ENCODE measurements at places on chromosomes 2 and 18.

GRCh38 chr18:51480407-51481261, 283.2 kb upstream of the MEX3C start:
- no peak for DNase-seq

DNA sequence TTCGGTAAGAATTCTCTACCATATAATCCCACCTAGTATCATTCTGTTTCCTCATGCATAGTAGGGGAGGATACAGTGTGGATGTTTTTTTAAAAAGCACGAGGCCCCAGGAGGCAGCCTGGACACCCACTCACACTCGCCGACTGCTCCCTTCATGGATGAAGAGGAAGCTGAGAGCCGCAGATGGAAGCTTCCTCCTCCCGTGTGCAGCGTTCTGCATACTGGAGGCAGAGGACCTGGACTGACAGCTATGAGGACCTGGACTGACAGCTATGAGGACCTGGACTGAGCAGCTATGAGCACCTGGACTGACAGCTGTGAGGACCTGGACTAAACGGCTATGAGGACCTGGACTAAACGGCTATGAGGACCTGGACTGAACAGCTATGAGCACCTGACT, 234.4 kb downstream of the NDUFA10 start:
- no peak for DNase-seq

DNA sequence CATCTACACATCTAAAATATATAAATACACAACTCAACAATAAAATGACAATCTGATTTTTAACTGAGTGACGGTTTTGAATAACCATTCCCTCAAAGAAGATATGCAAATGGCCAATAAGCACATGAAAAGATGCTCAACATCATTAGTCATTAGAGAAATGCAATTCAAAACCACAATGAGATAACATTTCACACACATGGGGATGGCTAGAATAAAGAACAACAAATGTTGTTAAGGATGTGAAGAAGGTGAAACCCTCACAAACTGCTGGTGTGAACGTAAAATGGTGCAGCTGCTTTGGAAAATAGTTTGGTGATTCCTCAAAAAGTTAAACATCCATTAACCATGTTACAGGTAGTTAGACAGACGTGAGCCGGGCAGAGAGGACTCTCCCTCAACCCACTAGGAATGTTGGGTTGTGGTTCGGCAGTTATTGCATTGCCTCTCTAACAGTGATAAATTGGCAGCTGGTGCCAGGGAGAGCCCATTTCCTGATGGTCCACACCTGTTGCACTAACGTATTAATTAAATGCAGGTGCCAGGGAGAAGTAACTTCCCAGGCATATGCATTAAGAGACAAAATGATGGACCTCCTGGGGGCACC, 22.3 kb upstream of the DUSP2 start:
- DNase-seq = no peak

DNA sequence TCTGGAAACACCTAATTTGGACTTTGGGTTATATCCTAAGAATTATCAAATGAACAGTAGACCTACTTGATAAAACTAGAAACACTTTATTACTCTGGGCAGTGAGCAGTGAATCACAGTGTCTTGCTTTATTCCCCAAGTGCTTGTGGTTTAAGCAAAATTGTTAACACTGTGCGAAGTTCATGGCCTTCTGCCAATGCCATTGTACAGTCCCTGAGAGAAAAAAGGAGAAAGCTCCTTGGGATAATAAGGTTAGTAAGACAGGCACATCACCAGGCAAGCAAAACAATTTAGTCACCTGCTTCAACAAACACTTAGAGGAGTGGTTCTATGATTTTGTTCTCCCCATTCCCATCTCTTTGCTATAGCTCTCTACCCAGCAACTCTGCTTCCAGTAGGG, 39.8 kb downstream of the ADCYAP1 start:
- peak; percentile 51 for DNase-seq

DNA sequence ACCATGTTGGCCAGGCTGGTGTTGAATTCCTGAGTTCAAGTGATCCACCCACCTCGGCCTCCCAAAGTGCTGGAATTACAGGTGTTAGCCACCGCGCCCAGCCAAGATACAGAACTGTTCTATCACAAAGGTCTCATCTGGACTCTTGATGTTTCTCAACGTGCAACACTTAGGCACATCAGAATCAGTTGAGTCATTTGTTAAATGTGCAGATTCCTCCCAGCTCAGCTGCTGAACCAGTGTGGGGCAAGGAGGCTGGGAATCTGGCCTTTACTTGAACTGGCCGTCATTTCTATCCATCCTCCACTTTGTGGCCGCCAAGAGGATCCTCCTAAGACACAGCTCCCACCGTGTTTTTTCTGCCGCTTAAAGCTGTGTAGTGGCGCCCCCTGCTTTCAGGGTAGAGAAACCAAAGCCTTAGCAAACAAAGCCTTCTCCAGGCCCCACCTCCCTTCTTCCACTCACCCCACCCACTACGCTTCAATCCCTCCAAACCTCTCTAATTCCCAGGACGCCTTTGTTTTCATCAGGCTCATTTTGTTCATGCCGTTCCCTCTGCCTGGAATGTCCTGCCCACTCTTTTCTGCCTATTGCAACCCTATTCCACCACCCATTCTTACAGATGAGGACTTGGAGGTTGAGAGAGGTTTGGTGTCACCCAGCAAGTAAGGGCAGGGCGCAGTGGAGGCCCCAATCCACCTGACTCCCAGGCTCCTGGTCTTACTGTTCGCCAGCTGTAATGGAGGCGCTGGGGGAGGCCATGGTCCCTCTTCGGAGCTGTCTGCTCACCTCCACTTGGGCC, 776 bp upstream of the SPEG start:
- DNase-seq = peak; percentile 61

- no peak for DNase-seq
These were observed 1.1 kb downstream of the RNF181 start for GRCh38 chr2:85596486-85597143.

DNA sequence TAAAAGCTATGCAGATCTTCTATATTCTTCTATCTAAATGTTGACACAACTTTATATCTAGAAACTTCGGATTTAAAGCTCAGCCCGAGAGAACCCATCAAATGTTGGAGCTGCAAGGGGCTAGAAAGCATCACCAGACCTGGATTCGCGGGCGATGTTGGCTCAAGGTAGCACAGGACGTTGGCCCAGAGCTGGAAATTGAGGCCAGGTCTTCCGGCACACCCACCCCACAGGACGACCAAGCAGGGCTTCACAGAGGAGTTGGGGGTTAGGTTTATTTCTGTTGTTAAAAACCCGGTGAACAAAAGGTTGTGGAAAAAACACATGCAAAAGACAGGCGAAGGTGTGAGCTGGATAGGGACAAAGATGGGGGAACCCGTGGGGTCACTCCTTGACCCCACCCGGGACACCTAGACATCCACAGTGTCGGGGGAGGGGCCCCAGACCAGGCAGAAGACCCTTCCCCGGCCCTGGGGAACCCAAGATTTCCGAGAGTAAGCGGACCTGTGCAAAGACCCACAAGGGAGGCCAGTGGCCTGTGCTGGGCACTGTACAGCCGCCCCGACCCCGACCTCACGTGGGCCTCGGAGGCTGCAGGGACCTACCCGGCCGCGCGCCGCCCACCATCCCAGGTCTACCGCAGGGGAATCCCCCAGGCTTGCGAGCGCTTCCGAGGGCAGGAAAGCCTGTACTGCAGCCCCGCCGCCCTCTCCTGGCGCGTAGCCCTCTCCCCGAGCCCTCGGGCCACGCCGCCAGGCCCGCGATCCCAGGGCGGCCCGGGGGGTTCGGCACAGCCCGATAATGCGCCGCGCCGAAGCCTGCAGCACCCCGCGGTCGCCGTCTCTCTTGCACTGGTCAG, 1.8 kb upstream of the AGBL5 start:
- DNase-seq = no peak

DNA sequence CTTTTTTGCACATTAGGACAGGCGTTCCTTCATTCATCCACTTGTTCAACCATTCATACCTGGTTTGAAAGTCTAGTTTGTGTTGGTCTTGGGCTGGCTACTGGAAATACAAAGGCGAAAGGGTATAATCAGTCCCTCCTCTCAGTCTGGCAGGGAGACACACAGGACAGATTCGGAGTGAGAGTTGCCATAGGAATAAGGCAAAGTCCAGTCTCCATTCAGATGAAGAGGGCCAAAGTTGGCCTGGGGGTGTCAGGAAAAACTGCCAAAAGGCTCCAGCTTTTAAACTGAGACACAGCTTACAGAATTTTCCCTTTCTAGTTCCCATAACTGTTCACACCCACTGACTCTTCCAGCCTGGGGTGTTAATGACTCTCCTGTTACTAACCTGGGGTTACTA, 96.3 kb upstream of the AQP4 start:
- no peak for DNase-seq

Measured in skeletal muscle cell (primary cell).